ENCODE measurements at places on chromosomes 3 and 15. TPM values are rescaled to one million over a fixed set of nuclear protein-coding genes. Genes with fewer than 3 reads are reported as not detected.

Gene SNTN
- total RNA-seq = not detected

DNA sequence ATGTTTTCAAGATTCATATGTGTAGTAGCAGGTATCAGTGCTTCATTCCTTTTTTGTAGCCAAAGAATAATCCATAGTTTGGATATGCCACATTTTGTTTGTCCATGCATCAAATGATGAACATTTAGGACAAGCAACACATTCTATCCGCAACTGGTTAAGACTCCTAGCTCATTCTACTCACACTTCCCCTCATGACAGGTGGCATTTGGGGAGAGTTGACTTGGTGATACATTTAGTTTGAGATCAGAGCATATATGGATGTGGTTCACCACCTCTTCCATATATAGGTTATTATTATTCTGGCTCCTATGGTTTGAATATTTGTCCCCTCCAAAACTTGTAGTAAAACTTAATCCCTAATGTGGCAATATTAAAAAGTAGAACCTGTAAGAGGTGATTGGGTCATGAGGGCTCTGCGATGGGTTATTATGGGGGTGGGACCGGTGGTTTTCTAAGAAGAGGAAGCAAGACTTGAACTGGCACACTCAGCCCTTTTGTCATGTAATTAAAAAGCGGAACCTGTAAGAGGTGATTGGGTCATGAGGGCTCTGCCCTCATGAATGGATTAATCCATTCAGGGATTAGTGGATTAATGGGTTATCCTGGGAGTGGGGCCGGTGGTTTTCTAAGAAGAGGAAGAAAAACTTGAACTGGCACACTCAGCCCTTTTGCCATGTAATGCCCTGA is 75.3 kb upstream of the HRH1 start:
- no peak for DNase-seq

DNA sequence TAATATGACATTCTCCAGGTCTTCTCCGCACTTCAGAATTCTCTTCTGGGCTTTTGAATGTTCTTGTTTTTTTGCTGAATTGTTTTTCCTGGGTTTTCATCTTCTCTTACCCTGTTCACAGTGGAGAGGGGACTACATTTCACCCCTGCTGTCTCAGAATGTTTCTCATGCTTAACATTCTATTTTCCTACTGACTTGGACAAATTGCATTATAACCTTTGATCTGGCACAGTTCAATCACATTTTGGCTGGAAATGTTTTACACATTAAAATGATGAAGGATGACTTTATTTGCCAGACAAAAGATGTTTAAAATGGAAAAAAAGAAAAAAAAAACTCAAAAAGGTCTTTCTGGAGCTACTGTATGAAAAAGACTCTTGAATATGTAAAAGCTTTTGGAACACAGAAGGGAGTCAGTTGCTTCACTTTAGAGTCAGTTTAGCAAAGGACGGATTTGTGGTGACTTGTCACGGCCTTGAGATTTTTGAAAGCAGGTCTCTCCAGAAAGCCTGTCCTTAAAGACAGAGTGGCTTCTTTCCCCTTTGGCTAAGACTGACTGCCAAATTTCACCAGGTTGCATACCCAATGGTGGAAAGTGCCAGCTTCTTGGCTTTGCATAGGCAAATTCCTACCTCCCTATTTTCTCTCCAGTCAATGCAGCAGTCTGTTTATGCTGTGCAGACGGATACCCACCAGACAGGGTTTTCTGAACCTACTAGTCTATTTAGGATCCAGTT is 401.0 kb upstream of the TBL1XR1 start:
- no peak for DNase-seq

GRCh38 chr3:127233371-127233770 is 40.4 kb downstream of the PRR23E start:
- peak; percentile 62 for DNase-seq

Gene NIT2
- 55.7 TPM for total RNA-seq

Gene CAND2
- total RNA-seq = 5.0 TPM

DNA sequence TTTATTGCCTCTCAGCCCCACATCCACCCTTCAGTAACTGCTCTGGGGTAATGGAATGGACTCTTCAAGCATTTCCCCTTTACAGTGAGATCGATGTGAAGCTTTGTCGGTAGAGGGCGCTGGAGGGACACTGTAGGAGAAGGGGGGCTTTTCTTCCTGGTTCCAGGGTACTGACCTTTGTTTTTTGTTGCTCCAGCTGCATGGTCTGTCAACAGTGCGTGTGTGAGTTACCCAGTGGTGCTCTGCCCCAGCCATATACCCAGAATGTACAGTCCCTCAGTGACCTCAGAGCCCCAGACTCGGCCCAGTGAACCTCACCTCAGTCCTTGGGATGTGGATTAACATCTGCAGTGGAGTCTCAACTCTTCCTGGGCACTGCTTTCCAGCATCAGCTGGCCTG is 180.3 kb upstream of the TSC22D2 start:
- DNase-seq = peak; percentile 88

DNA sequence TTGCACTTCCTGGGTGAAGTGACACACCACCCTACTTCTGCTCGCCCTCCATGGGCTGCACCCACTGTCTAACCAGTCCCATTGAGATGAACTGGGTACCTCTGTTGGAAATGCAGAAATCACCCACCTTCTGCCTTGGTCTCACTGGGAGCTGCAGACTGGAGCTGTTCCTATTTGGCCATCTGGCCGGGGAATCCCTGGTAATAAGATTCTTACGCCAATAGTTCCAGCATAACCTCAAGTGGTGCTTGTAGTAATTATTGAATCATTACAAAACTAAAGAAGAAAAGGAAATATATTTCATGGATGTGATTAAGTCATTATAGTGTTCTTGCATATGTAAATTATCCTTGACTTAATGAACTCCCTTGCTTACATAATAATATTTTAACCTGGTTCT is 841.9 kb downstream of the CADM2 start:
- no peak for DNase-seq

DNA sequence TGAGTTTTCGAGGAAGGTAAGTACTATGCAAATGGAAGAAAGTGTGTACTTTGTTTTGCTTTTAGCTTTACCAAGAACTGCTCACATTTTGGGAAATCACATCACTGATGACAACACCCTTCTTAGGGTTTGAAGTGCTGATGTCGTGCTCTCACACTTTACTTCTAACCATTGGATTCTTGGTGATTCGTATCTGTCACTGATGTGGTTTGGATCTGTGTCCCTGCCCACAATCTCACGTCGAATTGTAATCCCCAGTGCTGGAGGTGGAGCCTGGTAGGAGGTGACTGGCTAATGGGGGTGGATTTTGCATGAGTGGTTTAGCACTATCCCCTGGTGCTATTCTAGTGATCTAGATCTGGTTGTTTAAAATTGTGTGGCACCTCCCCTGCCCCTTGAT is 75.4 kb upstream of the RGMA start:
- DNase-seq = no peak

Gene FBXO40
- total RNA-seq = not detected

Gene FBN1
- 172 TPM for total RNA-seq

Gene NLGN1
- 8.5 TPM for total RNA-seq

- DNase-seq = no peak
Observed at GRCh38 chr3:160671231-160671630, 5.7 kb upstream of the ARL14 start.

- no peak for DNase-seq
Observed at GRCh38 chr3:49841806-49842205, 14.6 kb downstream of the TRAIP start.

GRCh38 chr15:94294556-94294955 is 63.2 kb downstream of the MCTP2 start:
- no peak for DNase-seq

DNA sequence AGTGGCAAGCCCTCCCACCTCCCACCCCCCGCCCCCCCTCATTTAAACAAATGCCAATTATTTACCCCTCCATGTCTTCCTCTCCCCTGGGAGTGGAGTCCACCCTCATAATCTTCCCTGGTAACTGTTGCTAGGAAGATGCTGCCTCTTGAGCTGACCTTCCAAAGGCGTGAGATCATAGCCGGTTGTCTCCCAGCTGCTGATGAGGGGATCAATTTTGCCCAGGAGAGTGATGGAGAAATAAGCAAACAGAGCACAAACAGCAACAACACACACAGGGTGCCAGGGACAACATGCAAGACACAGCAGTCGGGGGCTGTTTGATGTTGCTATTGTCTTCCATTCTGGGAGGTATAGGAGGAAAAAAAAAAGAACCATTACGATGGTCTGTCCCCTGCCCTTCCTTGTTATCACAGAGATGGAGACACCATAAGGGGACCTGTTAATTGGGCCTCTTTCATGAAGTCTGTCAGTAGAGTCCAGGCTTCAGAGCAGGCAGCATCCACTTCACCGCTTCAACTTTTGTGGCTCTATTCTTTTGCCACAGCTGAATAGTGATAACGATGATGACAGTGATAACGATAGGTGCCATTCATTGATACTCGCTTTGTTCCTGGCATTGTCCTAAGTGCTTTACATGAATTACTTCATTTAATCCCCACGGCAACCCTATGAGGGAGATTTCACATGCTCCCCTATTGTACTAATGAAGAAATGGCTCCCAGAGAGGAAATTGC is 76.9 kb upstream of the RGMA start:
- no peak for DNase-seq

Gene NEK4
- total RNA-seq = 21.4 TPM

DNA sequence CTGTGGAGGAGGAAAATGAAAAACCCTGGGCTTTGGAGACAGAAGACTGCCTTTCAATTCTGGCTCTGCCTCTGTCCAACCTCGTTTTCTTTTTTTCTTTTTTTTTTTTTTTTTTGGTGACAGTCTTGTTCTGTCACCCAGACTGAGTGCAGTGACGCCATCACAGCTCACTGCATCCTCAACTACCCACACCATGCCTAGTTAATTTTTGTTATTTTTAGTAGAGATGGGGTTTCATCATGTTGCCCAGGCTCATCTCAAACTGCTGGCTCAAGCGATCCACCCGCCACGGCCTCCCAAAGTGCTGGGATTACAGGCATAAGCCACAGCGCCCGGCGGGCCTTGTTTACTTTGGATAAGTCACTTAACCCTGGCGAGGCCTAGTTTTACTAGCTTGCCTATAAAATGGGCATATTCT is 66.3 kb upstream of the SLC25A26 start:
- no peak for DNase-seq

- DNase-seq = no peak
Observed at GRCh38 chr3:196140224-196140623, 58.3 kb upstream of the TFRC start.

DNA sequence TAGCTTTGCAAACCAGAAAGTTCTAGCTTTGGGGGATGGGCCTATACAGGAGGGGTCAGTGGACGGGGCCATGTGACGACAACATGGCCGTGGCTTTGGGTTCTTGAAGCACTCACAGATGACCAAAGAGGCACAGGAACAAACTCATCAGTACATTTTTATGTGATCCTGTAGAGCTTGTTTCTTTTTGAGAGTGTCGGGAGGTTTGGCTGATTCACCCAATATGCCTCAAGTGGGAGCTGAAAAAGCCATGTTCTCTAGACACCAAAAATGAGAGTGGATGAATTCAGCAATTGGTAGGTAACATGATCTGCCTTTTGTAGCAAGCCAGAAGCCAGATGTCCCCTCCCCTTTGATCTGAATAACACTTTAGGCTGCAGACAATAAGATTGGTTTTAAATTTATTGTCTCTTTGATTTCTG is 30.1 kb downstream of the GREM1 start:
- DNase-seq = no peak

GRCh38 chr3:72113564-72113963 is 328.6 kb upstream of the PROK2 start:
- no peak for DNase-seq

GRCh38 chr15:29143909-29144635 is 125.5 kb downstream of the NSMCE3 start:
- no peak for DNase-seq

- no peak for DNase-seq
Observed at GRCh38 chr15:101266787-101267186, 10.5 kb downstream of the SELENOS start.

Gene CD47
- total RNA-seq = 101 TPM

Data from hepatocyte (in vitro differentiated cells).